ENCODE measurements at places on chromosomes 3 and 15. TPM values are rescaled to one million over a fixed set of nuclear protein-coding genes. Genes with fewer than 3 reads are reported as not detected.

DNA sequence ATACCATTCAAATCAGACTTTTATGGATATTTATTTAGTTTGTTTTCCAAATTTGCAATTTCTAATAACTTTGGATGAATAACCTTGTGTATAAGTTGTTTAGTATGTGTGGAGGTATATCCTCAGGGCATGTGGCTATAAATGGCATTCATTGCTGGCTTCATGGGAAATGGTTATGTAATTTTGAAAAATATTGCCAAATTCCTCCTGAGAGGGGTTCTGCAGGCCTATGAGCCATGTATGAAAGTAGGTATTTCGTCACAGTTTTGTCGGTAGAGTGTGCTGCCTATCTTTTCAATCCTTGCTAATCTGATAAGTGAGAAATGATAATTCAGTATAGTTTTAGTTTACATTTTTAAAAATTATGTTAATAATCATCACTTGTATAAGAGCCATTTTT lies 256.4 kb upstream of the ZNF385D start:
- DNase-seq, result no peak
- H3K4me1 ChIP-seq, result no peaks in the 10 kb centered on the region
- no peak overlapping the region for H3K27ac ChIP-seq
- no peaks in the 10 kb centered on the region for H3K36me3 ChIP-seq
- H3K4me3 ChIP-seq, result no peak overlapping the region
- H3K27me3 ChIP-seq, result no peaks in the 10 kb centered on the region

PIAS1 gene
- total RNA-seq, result 44.5 TPM

DNA sequence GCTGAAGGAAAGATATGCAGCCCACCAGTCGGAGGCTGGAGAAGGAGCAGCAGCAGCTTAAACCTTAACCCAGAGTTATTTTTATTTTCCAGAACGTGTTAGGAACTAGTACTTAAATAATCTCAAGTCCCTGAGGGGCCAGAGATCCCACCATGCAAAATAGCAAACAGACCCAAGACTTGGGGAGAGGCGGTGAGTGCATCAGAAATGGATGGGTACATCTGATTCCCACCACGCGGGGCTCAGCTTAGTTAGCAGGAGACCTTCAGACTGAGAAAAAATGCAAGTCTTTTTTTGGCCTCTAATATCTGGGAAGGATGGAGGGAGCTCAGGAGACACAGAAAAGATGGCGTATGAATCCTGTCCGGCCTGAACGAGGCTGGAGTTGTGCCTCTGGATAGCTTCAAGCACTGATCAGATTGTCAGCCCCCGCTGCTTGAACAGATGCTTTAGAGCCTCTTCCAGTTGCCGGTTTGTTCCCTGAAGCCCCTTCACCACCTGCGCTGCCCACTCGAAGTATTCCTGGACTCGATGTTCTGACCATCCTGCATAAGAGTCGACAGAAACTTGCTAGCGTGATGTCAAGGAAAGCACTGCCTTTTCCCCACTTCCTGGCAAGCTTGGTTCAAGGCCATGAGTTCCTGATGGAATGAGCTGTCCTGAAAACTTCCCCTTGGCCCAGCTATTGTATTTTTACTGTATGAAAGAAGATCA lies 1.3 kb downstream of the HDDC3 start:
- peak overlapping the region; percentile 78 for H3K4me3 ChIP-seq
- no peaks in the 10 kb centered on the region for H3K27me3 ChIP-seq
- H3K27ac ChIP-seq, result peak overlapping the region; percentile 99
- DNase-seq, result no peak

DNA sequence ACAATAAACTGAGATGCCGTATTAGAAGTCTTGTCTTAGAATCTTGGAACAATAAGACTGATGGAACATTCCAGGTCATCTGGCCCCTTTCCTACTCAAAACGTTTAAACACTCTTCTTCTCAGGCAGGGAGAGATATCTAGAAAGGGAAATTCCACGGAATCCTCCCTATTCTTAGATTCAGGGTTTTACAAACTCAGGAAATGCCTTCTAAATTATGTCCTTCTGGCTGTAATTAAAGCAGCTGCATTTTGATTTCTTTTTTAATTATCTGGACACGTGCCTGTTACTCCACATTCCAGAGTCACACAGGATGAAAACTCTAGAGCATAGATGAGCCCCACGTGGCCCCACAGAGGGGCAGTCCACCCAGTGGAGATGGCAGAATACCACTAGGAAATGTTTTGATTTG lies 41.5 kb upstream of the MTMR10 start:
- H3K36me3 ChIP-seq, result no peaks in the 10 kb centered on the region
- H3K27ac ChIP-seq, result no peak overlapping the region
- H3K4me1 ChIP-seq, result no peaks in the 10 kb centered on the region
- no peaks in the 10 kb centered on the region for H3K27me3 ChIP-seq

- DNase-seq, result no peak
- H3K27me3 ChIP-seq, result peaks cover 14% of the 10 kb centered on the region
- H3K4me1 ChIP-seq, result no peaks in the 10 kb centered on the region
- no peak overlapping the region for H3K4me3 ChIP-seq
Measured at GRCh38 chr15:76098685-76099084, 38.9 kb downstream of the TMEM266 start.

DNA sequence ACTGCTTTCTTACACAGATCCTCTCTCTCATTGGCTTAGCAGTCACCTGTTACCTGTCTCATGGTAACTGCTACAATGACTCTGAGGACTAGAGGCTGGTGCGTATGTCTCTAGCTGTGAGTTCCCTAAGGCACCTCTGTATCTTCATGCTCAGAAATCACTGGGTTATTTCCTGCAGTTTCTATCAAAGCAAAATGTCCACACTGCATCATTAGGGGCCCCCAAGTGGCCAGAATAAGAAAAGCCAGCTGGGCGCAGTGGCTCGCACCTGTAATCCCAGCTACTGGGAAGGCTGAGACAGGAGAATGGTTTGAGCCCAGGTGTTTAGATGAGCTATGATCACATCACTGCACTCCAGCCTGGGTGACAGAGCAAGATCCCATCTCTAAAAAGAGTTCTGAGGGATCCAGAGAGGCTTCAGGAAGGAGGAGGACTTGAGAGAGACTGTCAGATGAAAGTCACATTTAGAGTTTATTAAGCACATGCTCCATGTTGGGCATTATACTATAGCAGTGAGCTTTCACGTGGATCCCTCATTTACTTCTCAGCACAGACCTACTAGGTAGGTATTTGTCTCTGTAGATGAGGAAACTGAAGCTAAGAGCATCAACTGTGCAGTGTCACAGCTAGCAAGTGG lies 2.3 kb upstream of the VPS18 start:
- peaks cover 9% of the 10 kb centered on the region for H3K4me1 ChIP-seq
- no peaks in the 10 kb centered on the region for H3K27me3 ChIP-seq
- no peak overlapping the region for H3K4me3 ChIP-seq
- H3K36me3 ChIP-seq, result no peaks in the 10 kb centered on the region
- no peak overlapping the region for H3K27ac ChIP-seq

DNA sequence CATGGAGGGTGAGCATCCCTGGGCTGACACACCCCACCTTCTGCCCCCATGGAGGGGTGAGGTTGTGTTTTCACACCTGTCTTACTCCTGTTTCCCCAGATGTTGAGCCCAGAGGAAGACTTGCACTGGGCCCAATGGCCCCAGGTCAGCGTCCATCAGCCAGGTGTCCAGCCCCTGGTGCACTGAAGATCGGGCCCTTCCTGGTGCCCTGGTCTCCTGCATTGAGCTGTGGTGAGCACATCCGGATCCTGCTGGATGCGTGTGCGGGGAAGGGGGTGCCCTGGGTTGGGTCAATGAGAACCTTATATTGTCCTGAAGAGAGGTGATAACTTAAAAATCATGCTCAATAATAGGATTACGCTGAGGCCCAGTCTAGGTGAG lies 227.3 kb downstream of the SNRPN start:
- no peaks in the 10 kb centered on the region for H3K27me3 ChIP-seq
- DNase-seq, result no peak
- H3K4me3 ChIP-seq, result no peak overlapping the region
- no peak overlapping the region for H3K27ac ChIP-seq

LRRIQ4 gene
- total RNA-seq, result not detected

- H3K4me1 ChIP-seq, result no peaks in the 10 kb centered on the region
- no peak for DNase-seq
- no peaks in the 10 kb centered on the region for H3K27me3 ChIP-seq
- no peak overlapping the region for H3K27ac ChIP-seq
Measured at GRCh38 chr15:64224511-64224910, 61.7 kb upstream of the PPIB start.

P2RY14 gene
- total RNA-seq, result not detected

TMIE gene
- total RNA-seq, result 1.1 TPM

- no peaks in the 10 kb centered on the region for H3K4me1 ChIP-seq
- H3K27me3 ChIP-seq, result no peaks in the 10 kb centered on the region
- no peak for DNase-seq
- no peak overlapping the region for H3K4me3 ChIP-seq
- H3K36me3 ChIP-seq, result no peaks in the 10 kb centered on the region
Measured at GRCh38 chr3:84566256-84566655, 392.5 kb upstream of the CADM2 start.

KBTBD13 gene
- not detected for total RNA-seq

Data from Panc1 (cell line).